ENCODE measurements at places on chromosomes 12 and 14.
A peak's percentile ranks its signal among the peaks of the same experiment; 100 is the strongest.

DNA sequence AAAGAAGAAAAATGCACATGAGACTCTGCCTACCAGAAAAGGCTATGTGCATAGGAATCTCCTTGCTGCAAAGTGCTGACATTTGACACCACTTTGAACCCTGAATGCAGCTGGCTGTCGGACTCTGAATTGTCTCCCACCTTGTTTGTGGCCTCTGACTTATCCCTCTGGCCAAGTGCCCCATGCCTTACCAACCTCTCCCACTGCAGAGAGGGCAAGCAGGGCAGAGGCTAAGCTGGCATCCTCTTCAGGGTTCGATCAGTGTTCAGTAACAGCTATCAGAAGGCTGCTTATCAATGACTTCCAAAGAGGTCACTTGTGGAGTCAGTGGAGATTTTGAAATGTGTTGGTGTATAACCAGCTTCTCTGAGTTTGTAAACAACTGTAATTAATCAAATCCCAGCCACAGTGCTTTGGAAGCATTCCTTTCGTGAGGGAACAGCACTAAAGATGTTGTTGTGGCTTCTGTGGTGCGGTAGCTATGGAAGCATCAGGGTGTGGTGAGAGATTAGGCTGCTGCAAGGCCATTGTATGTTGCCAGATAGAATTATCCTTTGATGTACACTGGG, 22.6 kb upstream of the BMP4 start:
- no peak for DNase-seq

GRCh38 chr14:99777951-99778350, 15.3 kb upstream of the EML1 start:
- DNase-seq, result no peak

DNA sequence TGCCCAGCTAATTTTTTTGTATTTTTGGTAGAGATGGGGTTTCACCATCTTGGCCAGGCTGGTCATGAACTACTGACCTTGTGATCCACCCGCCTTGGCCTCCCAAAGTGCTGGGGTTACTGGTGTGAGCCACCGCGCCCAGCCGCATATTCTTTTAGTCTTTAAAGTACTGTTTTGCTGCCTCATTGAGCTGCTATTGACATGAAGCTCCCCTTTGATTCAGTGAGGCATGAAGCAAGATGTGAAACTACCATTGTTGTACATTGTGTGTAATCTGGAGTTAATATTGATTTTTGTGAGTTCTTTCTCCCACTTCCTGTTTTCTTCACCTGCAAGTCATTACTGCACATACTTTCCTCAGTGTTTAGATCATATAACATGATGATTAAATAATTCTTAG, 80.8 kb downstream of the MNAT1 start:
- DNase-seq, result no peak

DNA sequence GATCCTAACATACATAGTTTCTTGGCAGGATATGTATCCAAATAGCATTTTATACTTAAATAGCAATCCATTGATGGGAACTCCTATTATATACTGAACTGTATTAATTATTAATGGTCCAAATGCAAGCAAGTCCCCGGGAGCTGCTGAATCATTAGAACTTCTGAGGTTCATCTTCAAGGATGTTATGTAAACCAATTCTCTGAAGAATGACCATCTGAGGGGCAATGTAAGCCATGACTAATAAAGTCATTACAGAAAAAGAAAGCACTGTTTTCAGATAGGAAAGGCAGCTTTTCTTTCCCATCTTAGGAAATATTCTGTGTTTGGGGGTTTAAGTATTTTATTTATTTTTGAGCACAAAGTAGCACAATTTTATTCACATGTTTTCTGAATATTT, 166.1 kb upstream of the SLC16A7 start:
- DNase-seq, result no peak

GRCh38 chr14:104398656-104399055, 180.9 kb upstream of the C14orf180 start:
- no peak for DNase-seq

GRCh38 chr14:94364964-94365363, 23.4 kb downstream of the SERPINA1 start:
- no peak for DNase-seq

DNA sequence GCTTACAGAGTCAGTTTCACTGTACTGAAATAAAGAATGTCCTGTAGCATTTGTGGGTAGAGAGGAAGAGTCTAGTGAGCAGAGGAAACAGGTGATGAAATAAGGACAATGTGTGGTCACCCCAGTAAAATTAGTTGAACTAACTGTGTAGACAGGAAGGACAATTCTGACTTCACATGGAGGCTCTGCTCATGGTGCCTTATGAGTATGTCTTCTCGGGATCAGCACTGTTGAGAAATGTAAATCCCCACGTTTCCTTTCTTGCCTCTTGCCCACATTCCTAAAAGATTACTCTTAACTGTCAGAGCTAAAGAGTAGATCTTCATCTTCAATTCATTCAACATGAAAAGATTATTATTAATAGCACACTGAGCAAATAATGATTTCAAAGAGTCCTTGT, 113.2 kb upstream of the FLRT2 start:
- DNase-seq, result no peak

- no peak for DNase-seq
Measured at GRCh38 chr14:20612403-20612802, 21.2 kb upstream of the RNASE12 start.

DNA sequence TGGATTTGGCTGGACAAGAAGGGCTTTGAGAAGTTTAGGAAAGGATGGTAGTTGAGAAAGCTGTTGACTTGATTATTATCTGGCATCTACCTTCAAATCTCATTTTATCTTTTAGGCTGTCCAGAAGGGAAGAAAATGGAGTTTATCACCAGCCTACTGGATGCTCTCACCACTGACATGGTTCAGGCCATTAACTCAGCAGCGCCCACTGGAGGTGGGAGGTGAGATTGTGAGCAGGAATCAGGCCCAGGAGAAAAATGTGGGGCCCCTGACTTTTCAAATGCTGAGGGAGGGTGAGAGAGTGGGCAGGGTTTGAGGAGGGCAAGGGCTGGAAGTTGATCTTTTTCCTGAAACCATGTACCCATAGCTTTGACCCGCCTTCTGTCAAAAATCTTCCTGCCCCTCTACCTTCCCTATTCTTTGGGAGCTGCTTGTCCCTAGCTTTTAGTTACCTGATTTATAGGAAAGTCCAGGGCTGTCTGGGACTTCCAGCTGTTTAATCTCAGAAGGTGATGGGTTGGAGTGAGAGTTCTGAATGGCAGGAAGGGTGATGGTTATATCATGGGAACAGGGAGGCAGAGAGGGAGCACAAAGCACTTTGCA, 134.2 kb downstream of the SMOC1 start:
- peak; percentile 73 for DNase-seq

GRCh38 chr12:89151536-89151935, 200.8 kb downstream of the DUSP6 start:
- no peak for DNase-seq

DNA sequence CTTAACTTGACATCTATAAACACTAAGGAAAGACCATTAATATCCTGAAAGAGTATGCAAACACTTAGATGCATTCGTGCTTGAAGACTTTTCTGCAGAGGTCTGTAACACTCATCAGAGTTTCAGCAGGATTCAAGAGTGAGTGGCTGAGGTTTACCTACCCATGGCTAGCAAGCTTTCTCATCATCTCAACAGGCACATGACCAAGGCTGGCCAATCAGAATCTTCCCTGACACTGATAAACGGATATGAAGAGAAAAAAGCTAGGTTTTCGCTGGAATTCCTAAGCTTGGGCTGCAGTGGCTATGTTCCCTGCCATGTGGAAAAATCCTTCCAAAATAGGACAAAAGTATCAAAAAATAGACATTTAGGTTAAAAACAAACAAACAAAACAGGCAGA, 162.1 kb upstream of the USP15 start:
- no peak for DNase-seq

GRCh38 chr12:48750215-48750614, 33.7 kb upstream of the CCNT1 start:
- DNase-seq, result no peak
